Colonic mucosa (tissue), 4 donors: ENCODE measurements at places on chromosomes 6 and 20.

GRCh38 chr6:134680433-134680832 lies 269.5 kb downstream of the ALDH8A1 start:
- DNase-seq = no peak

GRCh38 chr20:46618316-46619100 lies 32.8 kb downstream of the SLC13A3 start:
- DNase-seq = no peak

GRCh38 chr20:51382986-51383821 lies 159.3 kb downstream of the NFATC2 start:
- DNase-seq = peak; percentile 62

DNA sequence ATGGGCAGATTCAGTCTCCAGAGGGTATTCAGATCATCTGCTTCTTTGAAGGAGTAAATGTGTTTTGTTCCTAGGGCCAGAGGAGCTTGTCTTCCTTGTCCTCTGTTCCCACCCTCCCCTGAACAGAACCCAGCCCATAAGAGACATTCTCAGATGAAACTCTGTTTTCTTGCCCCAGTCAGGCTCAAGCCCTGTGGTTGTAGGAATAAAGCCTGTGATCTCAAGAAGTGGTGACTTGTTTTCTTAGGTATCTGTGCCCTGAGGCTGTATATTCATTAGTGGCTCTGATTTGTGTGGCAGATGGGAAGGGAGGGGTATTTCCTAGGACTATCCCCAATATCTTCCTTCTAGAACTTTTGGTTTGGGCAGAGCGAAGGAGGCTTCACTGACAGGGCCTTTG lies 27.9 kb downstream of the GSS start:
- DNase-seq = no peak

GRCh38 chr6:157054531-157054979 lies 268.8 kb downstream of the TMEM242 start:
- no peak for DNase-seq

- DNase-seq = no peak
These were observed 14.6 kb upstream of the TP53TG5 start for GRCh38 chr20:45392733-45393132.

- no peak for DNase-seq
These were observed 10.9 kb upstream of the GLP1R start for GRCh38 chr6:39037707-39038106.

DNA sequence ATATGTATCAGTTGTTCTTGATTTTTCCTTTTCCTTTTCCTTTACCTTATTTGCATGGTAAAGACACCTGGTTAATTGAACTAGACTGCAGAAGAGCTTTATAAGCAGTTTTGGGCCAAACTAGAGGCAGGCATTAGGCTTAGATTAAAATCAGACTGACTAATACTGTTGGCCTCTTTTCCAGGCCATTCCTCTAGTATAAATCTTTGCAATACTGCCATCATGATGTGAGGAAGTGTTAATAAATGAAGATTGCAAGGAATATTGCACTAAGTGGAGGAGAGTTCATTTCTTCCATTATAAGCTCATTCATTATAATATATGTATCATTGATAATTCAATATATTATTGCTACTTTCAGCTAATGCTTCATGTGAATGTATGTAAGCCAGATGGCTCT lies 163.8 kb downstream of the MMUT start:
- DNase-seq = no peak

GRCh38 chr6:126959765-126960164 lies 158.7 kb upstream of the RSPO3 start:
- no peak for DNase-seq

GRCh38 chr6:37554480-37554819 lies 54.8 kb upstream of the CCDC167 start:
- DNase-seq = no peak

- DNase-seq = no peak
These were observed 54.9 kb upstream of the PLEKHG1 start for GRCh38 chr6:150544793-150545192.

GRCh38 chr20:5041433-5041832 lies 40.1 kb upstream of the SLC23A2 start:
- DNase-seq = no peak

- DNase-seq = no peak
These were observed 489.5 kb downstream of the CDH26 start for GRCh38 chr20:60447703-60448102.

- peak; percentile 59 for DNase-seq
These were observed 920 bp upstream of the RNF5 start for GRCh38 chr6:32177183-32177787.

- DNase-seq = no peak
These were observed 5.7 kb downstream of the RSPO3 start for GRCh38 chr6:127124172-127124571.

- no peak for DNase-seq
These were observed 758.3 kb downstream of the HDGFL1 start for GRCh38 chr6:23327621-23328020.

DNA sequence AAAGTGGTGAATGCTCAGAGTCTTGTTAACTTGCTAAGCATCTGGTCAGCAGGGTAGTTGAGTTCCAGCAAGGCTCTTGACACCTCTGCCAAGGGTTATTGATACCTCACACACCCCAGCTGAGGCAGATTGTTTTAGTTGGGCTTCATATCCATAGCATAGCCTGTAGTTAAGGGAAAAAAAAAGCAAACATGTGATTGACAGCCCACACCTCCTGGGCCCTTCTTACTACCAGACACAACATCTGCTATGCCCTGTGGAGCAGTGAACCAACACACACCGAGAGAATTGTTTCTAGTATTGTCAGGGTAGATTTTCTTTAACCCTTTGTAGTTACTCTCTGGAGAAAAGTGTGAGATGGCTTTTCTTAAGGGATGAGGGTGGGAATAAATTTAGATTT lies 697.0 kb upstream of the POU3F2 start:
- no peak for DNase-seq

GRCh38 chr6:118012944-118013343 lies 105.9 kb downstream of the SLC35F1 start:
- no peak for DNase-seq
